OCI-LY7 (cell line): ENCODE measurements at places on chromosomes 13 and 19. TPM values are rescaled to one million over a fixed set of nuclear protein-coding genes. Genes with fewer than 3 reads are reported as not detected.

RELB gene
- 51.1 and 61.7 TPM in 2 replicates for total RNA-seq

PNMA8C gene
- total RNA-seq, result 4.3 and 4.9 TPM in 2 replicates

OR7G3 gene
- total RNA-seq, result not detected in 2 replicates

CGB2 gene
- not detected in 2 replicates for total RNA-seq

- DNase-seq, result peak; percentile 15
These were observed 35.4 kb downstream of the SLC10A2 start for GRCh38 chr13:103030776-103031175.

DNA sequence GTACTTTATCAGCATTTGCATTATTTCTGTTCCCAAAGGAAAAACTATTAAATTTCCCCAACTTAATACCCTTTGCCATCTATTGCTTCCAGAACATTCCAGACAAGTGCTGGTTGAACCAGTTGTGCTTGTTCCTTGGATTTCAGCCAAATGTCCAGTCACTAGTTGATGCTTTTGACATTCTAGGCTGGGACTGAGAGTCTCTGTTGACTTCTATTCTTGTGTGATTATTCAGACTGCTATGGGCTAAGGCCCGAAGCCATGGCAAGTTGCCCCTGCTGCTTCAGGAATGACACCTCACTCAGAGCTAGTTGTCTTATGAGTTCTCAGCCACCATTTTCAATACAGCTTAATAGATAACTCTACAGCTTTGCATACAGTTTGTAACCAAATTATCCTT is 458.1 kb upstream of the ARGLU1 start:
- DNase-seq, result no peak

GRCh38 chr13:109781384-109782065 is 4.9 kb downstream of the IRS2 start:
- DNase-seq, result no peak

DNA sequence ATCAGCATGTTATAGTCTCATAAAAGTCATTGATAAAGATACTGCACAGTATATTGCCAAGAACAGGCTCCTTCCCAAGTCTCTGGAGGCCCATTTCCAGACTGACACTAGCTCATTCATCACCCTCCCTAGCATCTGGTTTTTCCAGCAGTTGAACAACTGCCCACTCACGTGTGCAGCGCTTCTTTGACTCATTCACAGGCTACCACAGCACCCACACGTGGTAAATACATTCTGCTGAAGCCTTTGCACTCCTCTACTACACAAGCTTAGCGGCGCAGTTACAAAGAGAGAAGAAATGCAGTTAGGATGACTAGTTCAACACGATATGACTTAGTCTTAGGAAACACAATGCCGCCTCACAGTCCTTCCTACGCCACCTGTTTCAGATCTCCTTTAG is 87.7 kb downstream of the DOCK9 start:
- no peak for DNase-seq

- no peak for DNase-seq
These were observed 20.1 kb downstream of the PLEKHF1 start for GRCh38 chr19:29685326-29685725.
